ENCODE measurements at places on chromosomes 11 and 22.

DNA sequence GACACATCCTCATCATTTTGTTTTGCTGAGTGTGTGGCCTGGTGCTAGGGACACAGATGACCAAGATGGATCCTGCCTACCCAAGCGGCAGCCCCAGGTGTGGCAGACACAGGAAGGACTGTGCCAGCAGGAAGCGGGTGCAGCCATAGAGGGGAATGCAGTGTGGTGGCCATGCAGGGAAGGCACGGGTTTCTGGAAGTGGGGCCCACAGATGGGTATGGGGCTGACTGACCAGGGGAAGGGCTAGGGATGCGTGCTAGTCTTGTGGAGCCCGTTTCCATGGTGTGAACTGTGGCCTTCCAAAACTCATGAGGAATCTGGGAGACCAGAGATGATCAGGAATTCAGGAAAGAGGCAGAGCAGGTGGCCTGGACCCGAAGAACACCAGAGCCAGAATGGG lies 33.5 kb downstream of the YPEL1 start:
- DNase-seq, result no peak

- DNase-seq, result no peak
Observed at GRCh38 chr11:617199-617911, 1.6 kb upstream of the IRF7 start.

DNA sequence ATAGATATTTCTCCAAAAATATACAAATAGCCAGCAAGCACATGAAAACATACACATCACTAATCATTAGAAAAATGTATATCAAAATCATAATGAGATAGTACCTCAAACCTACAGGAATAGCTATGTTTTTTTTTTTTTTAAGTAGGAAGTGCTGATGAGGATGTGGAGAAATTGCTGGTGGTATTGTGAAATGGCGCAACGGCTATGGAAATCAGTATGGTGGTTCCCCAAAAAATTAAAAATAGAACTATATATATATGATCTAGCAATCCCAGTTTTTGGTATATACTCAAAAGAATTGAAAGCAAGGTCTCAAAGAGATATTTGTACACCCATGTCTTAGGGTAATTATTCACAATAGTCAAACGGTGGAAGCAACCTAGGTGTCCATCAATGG lies 46.0 kb upstream of the HIPK3 start:
- no peak for DNase-seq

DNA sequence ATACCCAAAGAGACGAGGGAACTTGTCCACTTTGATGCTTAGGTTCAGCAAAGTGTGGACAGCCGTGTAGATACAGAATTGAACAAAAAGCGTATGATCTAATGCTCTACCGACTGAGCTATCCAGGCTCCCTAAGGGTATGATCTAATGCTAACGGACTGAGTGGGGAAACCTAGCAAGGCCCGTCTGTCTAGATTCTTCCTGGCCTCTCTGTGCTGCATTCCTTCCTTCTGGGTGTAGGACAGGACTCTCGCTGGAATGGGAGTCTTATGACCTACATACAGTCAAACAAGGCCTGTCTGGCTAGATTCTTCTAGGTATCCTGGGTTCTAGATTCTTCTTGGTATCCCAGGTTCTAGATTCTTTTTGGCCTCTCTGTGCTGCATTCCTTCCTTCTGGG lies 8.4 kb upstream of the SLC15A3 start:
- DNase-seq, result no peak

DNA sequence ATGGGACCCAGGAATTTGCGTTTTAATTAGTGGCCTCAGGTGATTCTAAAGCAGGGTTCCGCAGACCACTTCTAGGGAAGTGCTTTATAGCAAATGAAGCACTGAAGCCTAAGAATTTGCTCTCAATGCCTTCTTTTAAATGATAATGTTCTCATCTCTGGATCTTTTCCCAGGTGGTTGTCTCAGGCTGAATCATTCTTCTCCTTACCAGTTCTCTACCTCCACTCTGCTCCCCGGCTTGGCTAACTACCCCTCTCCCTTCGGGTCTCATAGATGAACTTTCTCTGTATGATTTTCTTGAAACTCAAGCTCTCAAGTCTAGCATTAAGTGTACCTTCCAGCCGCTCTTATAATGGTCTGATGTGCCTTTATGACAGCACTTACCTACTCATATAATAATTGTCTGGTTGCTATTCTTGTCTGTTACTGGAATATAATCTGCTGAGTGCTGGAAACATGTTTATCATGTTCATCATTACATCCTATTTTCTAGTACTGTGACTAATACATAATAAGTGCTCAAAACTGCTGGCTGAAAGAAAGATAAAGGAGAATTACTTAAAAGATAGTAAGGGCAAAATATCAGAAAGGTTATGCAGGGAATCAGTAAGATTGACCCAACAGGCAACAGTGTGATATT lies 195.9 kb upstream of the SESN3 start:
- DNase-seq, result no peak

DNA sequence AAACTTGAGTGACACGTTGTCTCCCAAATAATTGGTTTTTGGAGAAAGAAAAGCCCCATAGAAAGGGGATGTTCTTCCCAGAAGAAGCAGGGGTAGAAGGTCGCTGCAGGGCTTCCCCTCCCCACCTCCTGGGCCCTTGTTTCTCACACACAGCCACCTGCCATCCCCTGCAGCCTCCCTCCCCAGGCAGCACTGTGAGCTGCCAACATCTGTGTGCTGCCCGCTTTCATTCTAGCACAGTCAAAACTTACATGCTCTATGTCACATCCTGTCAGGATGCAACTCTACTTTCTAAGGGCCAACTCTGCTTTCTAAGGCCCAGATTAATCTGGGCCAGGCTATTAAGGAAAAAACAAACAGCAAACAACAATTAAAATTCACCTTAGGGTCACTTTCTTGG lies 309.4 kb upstream of the ZC3H12C start:
- DNase-seq, result no peak

Data from stimulated activated CD4-positive, alpha-beta T cell treated with anti-CD3 and anti-CD28 coated beads, Interleukin-2, amount 100 ng/mL, for 4 hours (primary cell).